Activated T-helper 9 cell treated with anti-CD3 and anti-CD28 coated beads, Interleukin-2, amount 50 U/mL, for 16 hours (primary cell): ENCODE measurements at places on chromosomes 16 and 17.

GRCh38 chr17:2903193-2903974, 107.1 kb downstream of the RAP1GAP2 start:
- DNase-seq = no peak

DNA sequence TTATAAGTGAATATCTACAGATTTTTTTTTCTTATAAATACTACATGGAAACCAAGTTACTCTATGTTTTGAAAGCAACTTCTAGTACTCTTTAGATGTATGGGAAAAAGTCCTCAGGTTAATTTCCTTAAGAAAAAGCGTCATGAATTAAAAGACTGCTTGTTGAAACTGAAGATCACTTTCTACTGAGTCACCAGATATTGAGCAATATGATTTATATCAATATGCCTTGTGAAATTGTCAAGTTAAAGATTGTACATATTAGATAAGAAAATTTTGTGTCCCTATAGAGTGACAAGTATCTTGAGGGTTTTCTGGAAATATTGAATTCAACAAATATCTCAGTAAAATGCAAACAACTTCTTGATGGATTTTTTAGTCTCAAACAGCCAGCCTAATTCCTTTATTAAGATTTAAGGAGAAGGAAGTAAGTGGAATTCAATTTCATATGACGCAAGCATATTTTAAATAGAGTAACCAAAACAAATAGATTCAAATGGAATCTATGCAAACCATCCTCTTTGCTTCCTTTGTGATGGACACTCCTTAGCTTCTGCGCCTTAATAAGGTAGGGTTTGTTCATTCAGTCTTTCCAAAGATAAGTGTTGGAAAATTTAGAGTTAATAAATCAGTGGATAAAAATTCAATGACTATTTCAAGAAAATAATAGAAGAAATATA, 16.6 kb downstream of the KRT12 start:
- no peak for DNase-seq

DNA sequence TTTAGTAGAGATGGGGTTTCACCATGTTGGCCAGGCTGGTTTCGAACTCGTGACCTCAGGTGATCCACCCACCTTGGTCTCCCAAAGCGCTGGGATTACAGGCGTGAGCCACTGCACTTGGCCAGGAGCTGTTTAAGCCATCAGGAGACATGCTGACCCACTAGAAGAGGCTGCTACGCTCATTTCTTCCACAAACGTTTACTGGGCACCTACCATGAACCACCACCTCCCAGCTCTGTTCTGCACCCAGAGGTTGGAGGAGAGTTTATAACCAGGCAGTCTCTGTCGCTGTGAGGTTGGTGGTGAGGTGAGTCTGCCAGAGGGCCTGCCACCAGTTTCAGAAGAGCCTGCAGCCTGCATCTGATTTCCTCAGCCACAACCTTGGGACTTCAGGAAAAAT, 51.8 kb downstream of the SF3B3 start:
- DNase-seq = no peak

- no peak for DNase-seq
Measured at GRCh38 chr17:46151762-46152161, 41.5 kb downstream of the KANSL1 start.

DNA sequence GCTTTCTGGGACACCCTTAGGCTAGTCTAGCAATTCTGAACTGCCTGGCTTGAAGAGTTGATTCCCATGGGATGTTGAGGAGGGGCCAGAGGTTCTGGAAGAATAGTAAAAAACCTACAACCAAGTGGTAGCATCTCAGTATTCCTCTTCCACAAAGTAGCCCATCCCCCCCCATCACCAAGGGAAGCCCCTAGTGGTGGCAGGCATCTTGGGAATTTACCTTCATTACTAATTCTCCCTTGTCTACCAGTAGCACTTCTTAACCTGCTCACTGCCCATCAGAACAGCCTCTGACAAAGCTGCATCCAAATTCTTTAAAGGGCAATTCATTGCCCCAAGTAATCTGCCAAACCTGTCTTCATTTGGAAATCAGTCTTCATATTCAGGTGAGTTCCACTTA, 12.8 kb upstream of the RAB11FIP4 start:
- DNase-seq = no peak

DNA sequence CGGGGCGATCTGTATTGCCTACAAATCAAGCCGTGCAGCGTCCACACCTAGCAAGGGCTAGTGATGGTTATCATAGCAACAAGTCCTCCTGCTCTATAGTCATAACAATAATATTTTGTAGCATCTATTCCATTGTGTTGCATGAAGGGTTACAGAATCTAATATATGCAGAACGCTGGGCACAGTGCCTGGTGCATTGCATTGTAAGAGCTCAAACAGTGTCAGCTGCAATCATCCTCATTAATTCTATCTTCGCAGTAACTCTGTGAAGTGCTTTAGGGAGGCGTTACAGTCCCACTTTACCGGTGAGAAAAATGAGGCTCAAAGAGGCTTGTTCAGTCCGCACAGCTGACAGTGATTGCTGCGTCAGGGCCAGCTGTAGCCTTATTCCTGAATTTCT, 149.4 kb downstream of the RBFOX1 start:
- DNase-seq = no peak

DNA sequence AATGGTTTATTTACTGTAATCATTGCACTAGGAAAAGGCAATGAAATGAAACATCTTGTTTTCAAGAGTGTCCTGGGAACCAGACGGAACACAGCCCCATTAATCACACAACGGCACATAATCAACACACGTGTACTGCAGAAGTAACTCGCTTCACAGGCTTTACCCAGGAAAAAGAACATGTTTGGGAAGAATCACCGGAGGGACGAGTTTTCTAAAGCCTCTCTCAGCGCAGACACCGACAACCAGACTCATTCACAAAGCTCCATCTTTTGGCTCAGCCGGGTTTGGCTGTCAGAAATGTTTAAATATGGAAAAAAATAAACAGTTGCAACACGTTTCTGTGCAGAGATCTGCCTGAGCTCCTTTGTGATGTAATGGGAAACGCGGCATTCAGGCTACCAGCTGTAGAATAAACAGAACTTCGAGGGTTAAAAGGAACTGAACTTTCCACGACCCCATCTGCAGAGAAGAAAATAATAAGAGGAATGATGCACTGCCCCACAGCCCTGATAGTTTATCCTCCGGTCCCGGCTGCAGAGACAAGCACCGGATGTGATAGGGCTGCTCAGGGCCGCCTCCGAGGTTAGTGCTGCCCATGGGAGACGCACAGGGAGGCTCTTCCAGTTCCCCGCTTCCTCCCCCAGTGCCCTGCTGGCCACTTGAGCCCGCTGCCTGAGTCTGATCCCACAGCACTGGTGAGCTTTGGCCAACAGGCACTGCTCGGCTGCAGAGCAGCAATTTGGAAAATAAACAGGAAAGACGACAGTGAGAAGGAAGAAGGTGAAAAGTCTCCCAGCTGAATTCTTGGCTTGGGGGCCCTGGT, 119.8 kb downstream of the HIC1 start:
- DNase-seq = no peak

DNA sequence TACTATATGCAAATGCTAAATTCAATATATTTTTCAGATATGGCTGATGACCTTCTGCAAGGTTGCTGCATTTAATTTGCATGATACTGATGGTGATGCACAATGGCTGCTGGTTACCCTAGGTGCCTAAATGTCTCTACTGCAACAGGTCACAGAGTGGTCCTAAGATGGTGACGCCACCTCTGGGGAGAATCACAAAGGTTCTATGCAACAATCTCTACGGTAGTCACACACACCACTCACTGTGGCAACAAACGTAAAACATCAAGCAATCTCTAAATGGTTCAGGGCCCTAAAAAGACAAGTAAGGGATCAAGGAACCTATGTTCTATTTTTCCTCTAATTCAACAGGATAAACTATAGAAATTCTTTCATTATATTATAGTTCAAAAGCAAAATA, 293.3 kb downstream of the CEP112 start:
- no peak for DNase-seq
